Activated T-cell treated with anti-CD3 and anti-CD28 coated beads for 4 hours (primary cell): ENCODE measurements at places on chromosomes 5 and 9.

DNA sequence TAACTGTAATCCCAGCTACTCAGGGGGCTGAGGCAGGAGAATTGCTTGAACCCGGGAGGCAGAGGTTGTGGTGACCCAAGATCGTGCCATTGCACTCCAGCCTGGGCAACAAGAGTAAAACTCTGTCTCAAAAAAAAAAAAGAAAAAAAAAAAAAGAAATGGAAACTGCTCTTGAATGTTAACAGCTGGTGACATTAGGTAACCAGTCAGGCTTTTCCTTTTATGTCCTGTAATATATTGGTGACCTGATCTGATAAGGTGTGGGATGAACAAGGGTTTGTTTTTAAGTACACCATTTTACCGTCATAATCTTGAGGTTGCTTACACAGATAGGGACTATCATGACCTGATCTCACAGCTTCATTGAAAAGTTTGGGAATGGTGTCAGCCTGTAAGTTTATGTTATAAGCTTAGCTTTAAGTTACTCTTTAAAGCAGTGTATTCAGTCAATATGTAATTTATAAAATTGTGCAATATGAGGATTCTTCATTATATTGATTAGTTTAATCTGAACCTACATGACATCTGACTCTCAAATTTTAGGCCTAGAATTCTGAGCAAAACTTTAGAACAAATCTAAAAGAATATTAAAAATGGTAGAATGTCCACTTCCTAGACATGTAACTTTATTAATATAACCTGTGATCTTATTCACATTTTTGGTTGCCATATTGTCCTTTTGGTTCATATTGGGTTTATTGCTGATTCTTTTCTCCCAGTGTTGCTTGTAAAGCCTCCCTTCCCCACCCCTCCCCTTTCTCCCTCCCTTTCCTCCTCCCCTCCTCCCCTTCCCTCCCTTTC, 41.4 kb downstream of the RAI14 start:
- no peak for DNase-seq

DNA sequence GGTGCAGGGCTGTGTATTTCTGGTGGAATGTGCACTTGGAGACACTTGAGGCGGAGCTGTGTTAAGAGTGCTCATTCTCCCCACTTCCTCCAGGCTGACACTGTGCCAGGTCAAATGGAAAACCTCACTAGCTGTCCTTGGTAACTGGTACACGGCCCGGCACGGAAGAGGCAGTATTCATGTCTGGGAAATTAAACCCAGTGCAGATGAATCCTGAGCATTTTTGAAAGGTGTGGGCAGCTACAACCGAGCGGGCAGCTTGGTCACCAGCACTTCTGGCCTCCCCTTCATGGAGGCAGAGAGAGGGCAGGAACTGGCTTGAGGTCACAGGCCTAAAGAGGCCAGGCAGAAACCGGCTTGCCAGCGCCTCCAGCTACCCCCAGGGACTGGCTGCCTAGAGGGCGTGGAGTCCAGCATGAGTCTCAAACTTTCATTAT, 1.6 kb downstream of the CLPTM1L start:
- no peak for DNase-seq

- no peak for DNase-seq
Measured at GRCh38 chr5:136202469-136203205, 9.7 kb upstream of the SMIM32 start.

- no peak for DNase-seq
Measured at GRCh38 chr9:4143936-4144717, 155.7 kb downstream of the GLIS3 start.

DNA sequence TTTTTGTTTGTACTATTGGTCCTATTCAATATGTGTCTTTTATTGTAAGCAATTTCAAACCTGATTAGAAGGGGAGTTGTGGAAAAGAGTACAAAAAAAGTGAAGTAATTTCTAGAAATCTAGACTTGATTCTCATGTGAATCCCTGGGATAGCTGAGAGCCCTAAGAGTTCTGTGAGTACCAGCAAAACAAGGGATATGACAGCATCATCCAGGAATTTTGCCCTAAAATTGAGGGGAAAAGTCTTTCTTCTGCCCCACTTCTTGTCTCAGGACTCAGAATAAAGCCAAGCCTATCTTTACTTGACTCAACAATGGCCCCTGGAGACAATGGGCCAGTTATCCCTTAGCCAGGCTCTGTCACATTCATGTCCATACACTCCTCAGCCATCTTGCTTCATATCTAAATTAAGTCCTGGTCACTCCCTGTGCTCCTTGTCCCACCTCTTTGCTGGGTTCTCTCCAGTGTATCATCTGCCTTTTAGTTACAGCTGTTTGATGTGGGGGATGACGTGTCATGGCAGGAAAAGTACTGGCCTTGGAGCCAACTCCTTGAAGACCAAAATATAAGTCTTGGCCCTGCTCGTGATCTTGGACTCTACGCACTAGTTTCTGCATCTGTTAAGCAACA, 81.2 kb downstream of the ADAMTS12 start:
- DNase-seq = no peak

DNA sequence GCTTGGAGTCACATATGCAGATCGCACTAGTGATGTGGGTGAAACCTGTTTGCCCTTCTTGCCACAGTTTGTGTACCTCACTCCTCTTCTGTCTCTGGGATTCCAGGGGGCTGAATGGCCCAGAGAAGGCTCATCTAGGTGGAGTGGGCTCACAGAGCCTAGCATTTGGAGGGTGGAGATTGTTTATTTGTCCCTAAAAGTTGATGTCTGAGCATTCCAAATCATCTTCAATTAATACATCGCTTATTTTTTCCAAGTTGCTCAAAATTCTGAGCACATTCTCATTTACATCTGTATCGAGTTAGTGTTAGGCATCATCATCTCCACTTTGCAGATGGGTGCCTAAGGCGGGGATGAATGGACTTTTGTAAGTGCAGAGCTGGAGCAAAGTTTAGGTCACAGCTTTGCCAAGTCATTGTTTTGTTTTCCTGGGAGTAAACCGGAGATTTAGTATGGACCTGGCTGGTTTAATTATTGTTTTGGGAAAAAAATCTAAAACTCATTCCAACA, 2.0 kb downstream of the ABL1 start:
- DNase-seq = no peak

- DNase-seq = peak; percentile 42
Measured at GRCh38 chr5:151078490-151079262, 2.2 kb downstream of the TNIP1 start.

DNA sequence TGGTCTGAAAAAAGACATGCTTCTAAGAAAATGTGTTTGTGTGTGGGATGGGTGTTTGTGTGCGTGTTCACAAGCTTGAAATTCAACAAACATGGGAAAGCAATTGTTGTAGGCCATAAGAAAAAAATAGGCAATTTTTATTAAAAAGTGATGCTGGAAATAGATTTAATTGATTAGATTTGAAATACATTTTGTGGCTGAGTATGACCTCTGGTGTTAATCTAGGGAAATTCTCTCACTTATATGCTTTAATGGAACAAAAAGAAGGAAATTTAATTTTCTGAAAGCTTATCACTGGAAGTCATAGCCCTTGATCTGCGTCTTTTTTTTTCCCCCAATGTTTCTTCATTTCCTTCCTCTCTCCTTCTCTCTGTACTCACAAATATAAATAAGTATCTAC, 3.5 kb upstream of the KCNN2 start:
- no peak for DNase-seq
